ENCODE measurements at places on chromosomes 1 and 21.

- H3K27ac ChIP-seq, result no peak overlapping the region
- peaks cover 5% of the 10 kb centered on the region for H3K36me3 ChIP-seq
- H3K4me1 ChIP-seq, result no peaks in the 10 kb centered on the region
- no peak overlapping the region for H3K4me3 ChIP-seq
Measured at GRCh38 chr1:70247768-70248167, 26.6 kb downstream of the SRSF11 start.

DNA sequence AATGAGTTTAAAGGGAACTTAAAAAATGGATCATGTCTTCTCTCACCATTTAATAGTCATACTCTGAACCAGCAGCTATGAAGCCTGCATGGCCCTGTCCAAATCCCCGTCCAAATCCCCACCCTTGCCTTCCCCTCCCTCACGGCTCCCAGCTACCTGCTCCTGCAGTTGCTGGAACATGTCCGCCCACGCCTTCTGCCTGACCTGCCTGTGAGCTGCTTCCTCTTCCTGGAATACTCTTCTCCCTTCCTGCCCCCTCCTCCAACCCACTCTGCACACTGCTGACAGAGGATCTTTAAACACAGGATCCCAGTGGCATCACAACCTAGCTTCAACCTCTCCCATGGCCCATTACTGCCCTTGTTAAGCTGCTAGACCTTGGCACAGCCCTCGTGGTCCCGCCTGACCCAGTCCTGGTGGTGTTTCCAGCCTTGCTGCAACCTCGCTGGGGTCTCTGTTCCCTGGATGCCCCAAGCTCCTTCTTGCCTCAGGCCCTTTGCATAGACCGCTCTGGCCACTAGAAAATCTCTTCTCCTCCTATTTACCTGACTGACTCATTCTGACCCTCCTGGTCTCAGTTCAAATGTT is 118.3 kb downstream of the PTPRU start:
- H3K36me3 ChIP-seq, result no peaks in the 10 kb centered on the region
- DNase-seq, result no peak
- no peak overlapping the region for H3K4me3 ChIP-seq
- no peak overlapping the region for H3K27ac ChIP-seq

DNA sequence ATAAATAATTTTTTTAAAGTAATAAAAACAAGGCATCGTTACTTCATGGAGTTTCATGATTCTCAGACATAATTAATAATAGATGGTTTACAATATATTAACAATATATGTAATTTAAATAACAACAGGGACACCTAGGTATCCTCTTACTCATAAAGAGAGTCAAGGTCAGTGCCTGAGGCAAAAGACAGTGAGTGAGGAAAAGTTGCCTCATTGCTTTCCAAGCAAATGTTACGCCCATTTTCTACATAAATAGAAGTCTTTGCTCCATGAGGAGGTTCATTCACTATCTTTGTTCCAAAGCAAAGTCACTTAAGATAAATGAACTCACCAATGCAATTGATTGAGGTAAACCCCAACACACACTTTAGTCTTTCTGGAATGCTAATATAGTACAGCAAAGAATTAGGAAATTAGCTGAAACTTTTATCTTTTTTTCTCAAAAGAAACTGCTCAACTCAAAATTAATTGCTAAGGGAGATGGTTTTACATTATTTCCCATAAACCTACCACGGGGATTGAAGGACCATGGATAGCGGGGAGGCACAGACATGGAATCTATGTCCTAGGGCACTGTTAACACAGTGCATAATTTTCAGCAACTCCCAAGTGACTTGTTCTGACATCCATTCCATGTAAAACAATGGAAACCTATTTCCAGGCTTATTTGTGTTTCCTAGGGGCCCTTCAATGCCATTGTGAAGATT is 19.6 kb downstream of the BCL9 start:
- H3K36me3 ChIP-seq, result no peaks in the 10 kb centered on the region
- no peaks in the 10 kb centered on the region for H3K27me3 ChIP-seq
- no peaks in the 10 kb centered on the region for H3K4me1 ChIP-seq
- no peak overlapping the region for H3K4me3 ChIP-seq
- no peak overlapping the region for H3K27ac ChIP-seq
- DNase-seq, result no peak

DNA sequence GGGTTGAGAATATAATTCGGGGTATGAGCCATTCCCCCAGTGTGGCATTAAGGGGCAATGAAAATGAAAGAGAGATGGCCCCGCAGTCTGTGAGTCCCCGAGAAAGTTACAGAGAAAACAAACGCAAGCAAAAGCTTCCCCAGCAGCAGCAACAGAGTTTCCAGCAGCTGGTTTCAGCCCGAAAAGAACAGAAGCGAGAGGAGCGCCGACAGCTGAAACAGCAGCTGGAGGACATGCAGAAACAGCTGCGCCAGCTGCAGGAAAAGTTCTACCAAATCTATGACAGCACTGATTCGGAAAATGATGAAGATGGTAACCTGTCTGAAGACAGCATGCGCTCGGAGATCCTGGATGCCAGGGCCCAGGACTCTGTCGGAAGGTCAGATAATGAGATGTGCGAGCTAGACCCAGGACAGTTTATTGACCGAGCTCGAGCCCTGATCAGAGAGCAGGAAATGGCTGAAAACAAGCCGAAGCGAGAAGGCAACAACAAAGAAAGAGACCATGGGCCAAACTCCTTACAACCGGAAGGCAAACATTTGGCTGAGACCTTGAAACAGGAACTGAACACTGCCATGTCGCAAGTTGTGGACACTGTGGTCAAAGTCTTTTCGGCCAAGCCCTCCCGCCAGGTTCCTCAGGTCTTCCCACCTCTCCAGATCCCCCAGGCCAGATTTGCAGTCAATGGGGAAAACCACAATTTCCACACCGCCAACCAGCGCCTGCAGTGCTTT is 9.4 kb downstream of the PROX1 start:
- H3K36me3 ChIP-seq, result no peaks in the 10 kb centered on the region
- H3K4me3 ChIP-seq, result no peak overlapping the region
- H3K4me1 ChIP-seq, result no peaks in the 10 kb centered on the region
- no peak for DNase-seq
- H3K27ac ChIP-seq, result no peak overlapping the region

DNA sequence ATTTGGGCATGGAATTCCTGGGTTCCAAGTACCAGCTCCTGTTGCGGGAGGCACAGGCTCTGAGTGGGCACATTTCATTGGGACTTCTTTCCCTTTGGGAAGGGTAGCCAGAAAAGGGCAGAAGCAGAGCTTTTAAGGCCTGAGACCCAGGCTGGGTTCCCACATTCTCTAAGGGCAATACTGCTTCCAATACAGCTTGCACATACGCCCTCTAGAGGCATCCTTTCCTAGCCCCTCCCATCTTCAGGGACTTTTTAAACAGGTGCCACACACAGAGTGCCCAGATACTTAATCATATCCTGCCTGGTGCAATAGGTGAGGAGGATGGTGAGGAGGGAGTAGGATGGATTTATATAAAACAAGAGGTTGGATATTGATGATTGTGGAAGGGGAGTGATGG is 5.7 kb downstream of the GPR88 start:
- H3K4me1 ChIP-seq, result no peaks in the 10 kb centered on the region
- H3K4me3 ChIP-seq, result no peak overlapping the region
- no peak for DNase-seq
- H3K27ac ChIP-seq, result no peak overlapping the region

DNA sequence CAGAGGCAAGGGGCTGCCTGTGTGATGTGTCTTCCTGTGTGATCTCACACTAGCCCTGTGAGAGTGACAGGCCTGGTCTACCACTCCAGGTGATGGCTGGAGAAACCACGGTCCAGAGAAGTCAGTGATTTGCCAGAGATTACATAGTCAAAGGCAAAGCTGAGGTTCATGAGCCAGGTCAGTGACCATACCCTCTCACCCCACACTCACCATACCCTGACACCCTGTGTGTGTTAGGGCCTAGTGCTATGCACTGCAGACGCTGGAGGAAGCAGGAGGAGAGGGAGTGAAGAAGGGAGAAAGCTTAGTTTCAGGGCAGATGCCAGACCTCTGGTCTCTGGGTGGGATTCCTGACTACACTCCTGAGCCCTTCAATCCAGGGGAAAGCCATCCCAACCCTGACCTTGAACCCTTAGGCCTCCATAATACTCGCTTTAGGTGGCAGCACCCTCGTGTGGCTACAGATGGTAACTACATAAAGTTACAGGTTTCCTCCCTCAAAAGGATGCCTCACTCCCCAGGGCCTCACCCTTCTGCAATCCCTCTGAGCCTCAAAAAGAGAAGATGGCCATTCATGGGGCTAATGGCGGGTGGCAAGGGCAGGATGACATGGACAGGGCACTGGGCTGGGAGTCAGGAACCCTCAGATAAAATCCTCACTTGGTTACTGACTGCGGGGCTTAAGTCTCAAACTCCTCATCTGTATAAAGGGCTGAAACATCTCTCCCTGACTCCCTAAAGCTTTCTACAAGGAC is 20.8 kb upstream of the SDC3 start:
- H3K4me1 ChIP-seq, result no peaks in the 10 kb centered on the region
- peaks cover 3% of the 10 kb centered on the region for H3K36me3 ChIP-seq
- no peak overlapping the region for H3K4me3 ChIP-seq
- H3K27ac ChIP-seq, result no peak overlapping the region

- DNase-seq, result no peak
- H3K36me3 ChIP-seq, result no peaks in the 10 kb centered on the region
- H3K4me3 ChIP-seq, result no peak overlapping the region
- no peaks in the 10 kb centered on the region for H3K4me1 ChIP-seq
Measured at GRCh38 chr21:26946744-26947446, 20.0 kb downstream of the ADAMTS5 start.

- no peaks in the 10 kb centered on the region for H3K27me3 ChIP-seq
- no peaks in the 10 kb centered on the region for H3K4me1 ChIP-seq
- DNase-seq, result peak; percentile 32
- no peaks in the 10 kb centered on the region for H3K36me3 ChIP-seq
- H3K4me3 ChIP-seq, result no peak overlapping the region
- no peak overlapping the region for H3K27ac ChIP-seq
Measured at GRCh38 chr1:3464649-3465025, 10.2 kb downstream of the ARHGEF16 start.

GRCh38 chr1:116508984-116509980 is 61.5 kb downstream of the CD58 start:
- DNase-seq, result no peak
- H3K27me3 ChIP-seq, result no peaks in the 10 kb centered on the region
- H3K4me3 ChIP-seq, result no peak overlapping the region

GRCh38 chr1:95309031-95309471 is 75.0 kb downstream of the RWDD3 start:
- DNase-seq, result no peak
- no peak overlapping the region for H3K4me3 ChIP-seq
- no peaks in the 10 kb centered on the region for H3K4me1 ChIP-seq
- no peaks in the 10 kb centered on the region for H3K27me3 ChIP-seq
- H3K27ac ChIP-seq, result no peak overlapping the region

DNA sequence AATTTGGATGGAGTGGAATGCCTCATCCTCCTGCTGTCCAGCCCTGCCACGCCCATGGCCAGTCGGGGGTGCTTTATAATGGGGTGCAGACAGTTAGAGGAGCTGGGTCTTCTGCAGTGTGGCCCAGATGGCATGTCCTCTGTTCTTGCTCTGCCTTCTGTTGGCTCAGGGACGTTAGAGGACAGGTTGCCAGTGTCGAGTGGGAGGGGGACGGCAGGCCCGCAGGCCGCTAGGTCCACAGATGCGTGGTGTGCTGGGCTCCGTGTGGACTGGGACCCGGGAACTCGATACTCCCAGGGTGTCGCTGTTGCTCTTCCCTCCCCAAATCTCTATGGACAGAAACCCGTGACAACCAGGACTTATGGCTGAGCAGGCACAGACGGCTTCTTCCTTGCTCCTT is 33.3 kb downstream of the SIM2 start:
- no peaks in the 10 kb centered on the region for H3K36me3 ChIP-seq
- no peak overlapping the region for H3K4me3 ChIP-seq
- no peaks in the 10 kb centered on the region for H3K27me3 ChIP-seq

DNA sequence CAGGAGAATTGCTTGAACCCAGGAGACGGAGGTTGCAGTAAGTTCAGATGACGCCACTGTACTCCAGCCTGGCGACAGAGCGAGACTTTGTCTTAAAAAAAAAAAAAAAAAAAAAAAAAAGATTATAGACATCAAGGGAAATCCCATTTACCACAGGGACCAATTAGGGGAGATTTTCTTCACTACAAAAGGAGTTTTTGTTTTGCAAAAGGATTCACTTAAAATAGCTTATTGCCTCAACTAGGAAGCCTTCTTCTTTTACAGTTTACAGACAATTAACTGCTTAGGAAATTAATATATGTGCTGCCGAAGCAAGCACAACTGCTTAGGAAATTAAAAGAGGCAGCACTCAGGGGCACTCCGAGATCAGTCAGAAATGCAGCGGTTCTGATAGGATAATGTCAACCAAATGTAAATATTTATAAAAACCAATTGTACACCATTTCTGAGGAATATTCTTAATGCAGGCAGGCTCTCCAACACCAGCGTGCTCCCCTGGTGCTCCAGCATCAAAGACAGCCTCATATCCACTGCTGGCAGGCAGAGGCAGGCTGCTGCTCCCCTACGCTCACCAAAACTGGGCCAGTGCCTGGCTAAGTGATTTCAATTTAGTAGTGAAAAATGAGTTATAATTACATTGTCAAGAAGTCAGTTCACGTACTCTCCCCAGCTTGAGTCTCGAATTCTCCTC is 107.9 kb upstream of the RAB4A start:
- DNase-seq, result no peak
- H3K36me3 ChIP-seq, result no peaks in the 10 kb centered on the region
- H3K4me3 ChIP-seq, result no peak overlapping the region

DNA sequence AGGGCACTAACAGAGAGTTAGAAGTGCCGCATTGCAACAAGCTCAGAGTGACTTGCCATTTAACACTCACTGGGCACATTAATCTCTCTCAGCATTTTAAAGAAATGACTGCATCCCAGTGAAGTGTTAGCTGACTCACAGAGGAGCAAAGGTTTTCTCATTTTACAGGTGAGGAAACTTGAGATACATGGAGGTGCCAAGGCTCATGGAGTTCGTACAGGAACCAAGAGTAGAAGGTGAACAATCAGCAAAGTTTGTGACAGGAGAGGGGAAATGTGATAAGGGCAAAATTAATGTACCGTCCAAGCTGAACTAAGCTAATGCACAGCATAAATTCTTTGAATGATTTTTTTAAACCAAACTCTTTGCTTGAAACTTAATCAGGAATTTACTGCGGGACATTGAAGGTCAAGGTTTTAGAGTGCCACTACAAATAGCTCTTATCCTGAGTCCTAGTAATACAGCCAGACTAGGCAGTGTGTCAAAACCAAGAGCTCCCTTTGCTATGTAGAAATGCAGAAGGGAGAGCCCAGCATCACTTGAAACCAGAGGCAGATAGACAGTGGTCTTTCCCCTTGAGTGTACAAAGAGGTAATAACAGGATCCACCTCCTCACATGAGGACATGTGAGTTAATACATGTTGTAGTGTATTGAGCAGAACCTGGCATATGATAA is 22.4 kb upstream of the NTPCR start:
- H3K4me3 ChIP-seq, result no peak overlapping the region
- no peaks in the 10 kb centered on the region for H3K27me3 ChIP-seq
- H3K36me3 ChIP-seq, result no peaks in the 10 kb centered on the region

GRCh38 chr1:233424779-233425178 is 97.3 kb downstream of the MAP3K21 start:
- no peak for DNase-seq
- no peaks in the 10 kb centered on the region for H3K4me1 ChIP-seq
- no peaks in the 10 kb centered on the region for H3K36me3 ChIP-seq
- H3K27ac ChIP-seq, result no peak overlapping the region

- no peaks in the 10 kb centered on the region for H3K27me3 ChIP-seq
- H3K36me3 ChIP-seq, result no peaks in the 10 kb centered on the region
- no peak overlapping the region for H3K27ac ChIP-seq
- no peak for DNase-seq
- no peaks in the 10 kb centered on the region for H3K4me1 ChIP-seq
Measured at GRCh38 chr1:14247666-14248065, 350.8 kb upstream of the KAZN start.

Measured in aorta (tissue), 5 donors.